RWPE2 (cell line): ENCODE measurements at places on chromosomes 2 and 18.

- no peak overlapping the region for H3K4me3 ChIP-seq
- H3K4me1 ChIP-seq, result peaks cover 7% of the 10 kb centered on the region
- no peaks in the 10 kb centered on the region for H3K27me3 ChIP-seq
- DNase-seq, result no peak
Measured at GRCh38 chr18:61544178-61544577, 210.9 kb downstream of the CDH20 start.

DNA sequence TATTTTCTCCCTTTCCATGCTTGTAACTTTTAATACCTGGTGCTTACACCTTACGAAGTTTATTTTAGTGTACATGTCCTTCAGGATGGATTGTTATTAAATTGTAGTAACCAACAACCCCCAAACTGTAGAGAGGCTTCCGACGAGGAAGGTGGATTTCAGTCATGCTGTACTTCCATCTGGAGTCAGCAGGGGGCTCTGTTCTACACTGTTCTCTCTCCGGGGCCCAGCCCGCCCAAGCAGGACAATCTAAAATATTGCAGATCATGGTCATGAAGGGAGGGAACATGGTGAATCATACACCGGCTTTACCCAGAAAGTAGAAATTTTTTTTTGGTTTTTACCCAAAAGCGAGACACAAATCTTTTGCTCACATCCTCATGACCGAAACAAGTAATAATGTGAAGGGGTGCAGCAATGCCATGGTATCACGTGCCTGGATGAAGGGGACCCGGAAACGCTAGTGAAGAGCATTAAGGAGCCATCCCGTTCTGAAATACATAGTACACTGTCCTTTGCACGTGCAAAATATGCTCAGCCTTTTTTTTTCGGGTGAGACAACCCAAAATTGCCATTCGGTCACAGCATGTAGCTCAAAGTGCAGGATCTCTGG is 884.8 kb downstream of the EPHA4 start:
- no peaks in the 10 kb centered on the region for H3K36me3 ChIP-seq
- peak; percentile 45 for DNase-seq
- no peak overlapping the region for H3K27ac ChIP-seq
- no peaks in the 10 kb centered on the region for H3K27me3 ChIP-seq

GRCh38 chr18:62388855-62389760 is 64.0 kb downstream of the TNFRSF11A start:
- H3K27me3 ChIP-seq, result no peaks in the 10 kb centered on the region
- H3K4me1 ChIP-seq, result peaks cover 4% of the 10 kb centered on the region
- H3K36me3 ChIP-seq, result no peaks in the 10 kb centered on the region
- no peak for DNase-seq

- DNase-seq, result no peak
- H3K27me3 ChIP-seq, result no peaks in the 10 kb centered on the region
- H3K27ac ChIP-seq, result no peak overlapping the region
- no peaks in the 10 kb centered on the region for H3K36me3 ChIP-seq
Measured at GRCh38 chr18:29326214-29326613, 1149.3 kb upstream of the CDH2 start.

- H3K36me3 ChIP-seq, result no peaks in the 10 kb centered on the region
- peak overlapping the region; percentile 52 for H3K4me3 ChIP-seq
- H3K4me1 ChIP-seq, result peaks cover 6% of the 10 kb centered on the region
- H3K27ac ChIP-seq, result peak overlapping the region; percentile 50
Measured at GRCh38 chr2:64987956-64988419, 1.2 kb upstream of the SLC1A4 start.

DNA sequence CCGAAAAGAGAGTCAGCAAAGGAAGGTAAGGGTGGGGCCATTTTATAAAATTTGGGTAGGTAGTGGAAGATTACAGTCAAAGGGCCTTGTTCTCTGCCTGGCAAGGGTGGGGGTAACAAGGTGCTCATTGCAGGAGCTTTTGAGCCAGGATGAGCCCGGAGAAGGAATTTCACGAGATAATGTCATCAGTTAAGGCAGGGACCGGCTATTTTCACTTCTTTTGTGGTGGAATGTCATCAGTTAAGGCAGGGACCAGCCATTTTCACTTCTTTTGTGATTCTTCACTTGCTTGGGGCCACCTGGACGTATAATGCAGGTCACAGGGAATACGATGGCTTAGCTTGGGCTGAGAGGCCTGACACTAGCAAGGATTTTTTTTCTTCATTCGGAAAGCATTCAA is 58.1 kb downstream of the CYP1B1 start:
- no peak for DNase-seq
- no peak overlapping the region for H3K27ac ChIP-seq
- H3K36me3 ChIP-seq, result no peaks in the 10 kb centered on the region
- peaks cover 15% of the 10 kb centered on the region for H3K4me1 ChIP-seq
- peaks cover 4% of the 10 kb centered on the region for H3K27me3 ChIP-seq

DNA sequence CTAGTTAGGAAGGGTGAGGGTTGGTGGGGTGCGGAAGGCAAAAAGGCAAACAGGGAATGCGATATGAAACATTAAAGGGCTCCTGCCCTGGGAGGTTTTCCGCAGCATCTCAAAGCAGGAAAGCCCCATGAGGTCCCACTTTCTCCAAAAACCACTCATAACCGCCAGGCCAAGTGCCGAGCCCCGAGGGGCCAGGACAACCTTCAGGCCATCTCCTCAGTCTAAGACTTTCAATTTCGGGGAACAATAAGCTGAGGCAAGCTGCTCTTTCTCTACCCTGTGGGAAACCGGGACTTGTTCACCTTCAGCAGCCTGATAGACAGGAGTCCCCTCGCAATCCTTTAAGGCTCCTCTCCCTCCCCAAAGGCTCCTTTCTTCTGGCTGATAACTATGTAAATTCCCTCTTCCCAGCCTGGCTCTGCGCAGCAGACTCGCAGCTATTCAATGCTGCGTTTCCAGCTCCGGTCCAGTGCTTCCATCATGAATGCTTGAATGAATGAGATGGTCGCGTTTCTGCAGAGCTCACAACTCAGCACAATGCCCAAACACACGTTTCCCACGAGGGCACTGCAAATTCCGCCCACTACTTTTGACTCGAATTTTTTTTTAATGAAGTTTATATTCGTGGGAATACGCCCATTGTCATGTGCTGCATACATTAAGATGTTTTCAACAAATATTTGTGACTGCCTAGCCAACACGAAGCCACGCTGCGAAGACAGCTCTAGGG is 1.4 kb downstream of the LAMA1 start:
- H3K27ac ChIP-seq, result no peak overlapping the region
- H3K36me3 ChIP-seq, result no peaks in the 10 kb centered on the region
- H3K27me3 ChIP-seq, result peaks cover 32% of the 10 kb centered on the region
- H3K4me3 ChIP-seq, result peak overlapping the region; percentile 37
- no peak for DNase-seq
- H3K4me1 ChIP-seq, result no peaks in the 10 kb centered on the region

- H3K36me3 ChIP-seq, result no peaks in the 10 kb centered on the region
- H3K27ac ChIP-seq, result no peak overlapping the region
- no peaks in the 10 kb centered on the region for H3K4me1 ChIP-seq
- DNase-seq, result no peak
Measured at GRCh38 chr2:240816584-240817495, 3.2 kb downstream of the KIF1A start.

DNA sequence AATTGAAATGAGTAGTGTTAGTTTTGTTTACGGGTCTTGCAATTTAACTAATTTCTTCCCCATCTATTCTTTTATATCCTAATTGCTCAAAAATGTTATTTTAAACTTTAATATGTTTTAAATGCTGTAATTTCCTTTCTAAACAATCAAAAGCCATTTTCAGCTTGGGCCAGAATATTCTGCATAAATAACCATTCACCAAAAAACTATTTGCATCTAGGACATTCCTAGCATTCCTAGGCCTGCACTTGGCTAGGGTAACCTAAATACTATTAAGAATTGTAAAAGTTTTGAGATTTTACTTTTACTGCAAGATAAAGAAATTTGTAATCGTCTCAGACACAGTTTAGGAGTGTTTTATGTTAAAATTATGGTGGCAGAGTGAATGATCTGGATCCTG is 7.8 kb upstream of the ETAA1 start:
- peaks cover 28% of the 10 kb centered on the region for H3K4me1 ChIP-seq
- no peak overlapping the region for H3K4me3 ChIP-seq
- no peak for DNase-seq
- H3K27ac ChIP-seq, result peak overlapping the region; percentile 78

DNA sequence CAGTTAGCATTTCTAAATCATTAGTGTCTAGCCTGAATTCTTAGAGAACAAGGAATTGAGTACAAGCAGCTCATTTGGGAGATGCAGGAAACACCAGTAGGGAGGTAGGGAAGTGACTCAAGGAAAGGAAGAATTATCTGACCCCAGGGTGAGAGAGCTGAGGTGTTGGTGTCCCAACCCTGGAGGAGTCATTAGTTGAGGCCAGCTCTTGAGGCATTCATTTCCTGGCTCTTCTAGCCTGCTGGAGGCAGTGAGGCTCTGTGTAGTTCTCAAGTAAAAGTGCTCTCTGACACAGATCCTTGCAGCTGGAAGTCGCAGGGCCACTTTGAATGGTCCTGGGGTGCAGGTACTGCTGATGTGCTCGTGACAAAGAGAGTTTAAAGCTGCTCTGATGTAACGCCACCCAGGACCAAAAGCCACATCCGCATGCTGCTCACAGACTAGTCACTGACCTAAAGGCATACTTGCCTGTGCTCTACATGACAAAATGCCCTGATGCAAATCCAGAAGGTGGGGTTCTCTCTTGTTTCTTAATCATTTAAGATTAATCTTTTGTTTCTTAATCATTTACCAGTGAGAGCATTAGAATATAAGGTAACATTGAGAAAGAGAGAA is 299.5 kb upstream of the LYPD1 start:
- H3K4me3 ChIP-seq, result no peak overlapping the region
- H3K27me3 ChIP-seq, result no peaks in the 10 kb centered on the region
- no peak overlapping the region for H3K27ac ChIP-seq
- H3K4me1 ChIP-seq, result no peaks in the 10 kb centered on the region
- no peaks in the 10 kb centered on the region for H3K36me3 ChIP-seq
